ENCODE measurements at places on chromosomes 5 and 9.

DNA sequence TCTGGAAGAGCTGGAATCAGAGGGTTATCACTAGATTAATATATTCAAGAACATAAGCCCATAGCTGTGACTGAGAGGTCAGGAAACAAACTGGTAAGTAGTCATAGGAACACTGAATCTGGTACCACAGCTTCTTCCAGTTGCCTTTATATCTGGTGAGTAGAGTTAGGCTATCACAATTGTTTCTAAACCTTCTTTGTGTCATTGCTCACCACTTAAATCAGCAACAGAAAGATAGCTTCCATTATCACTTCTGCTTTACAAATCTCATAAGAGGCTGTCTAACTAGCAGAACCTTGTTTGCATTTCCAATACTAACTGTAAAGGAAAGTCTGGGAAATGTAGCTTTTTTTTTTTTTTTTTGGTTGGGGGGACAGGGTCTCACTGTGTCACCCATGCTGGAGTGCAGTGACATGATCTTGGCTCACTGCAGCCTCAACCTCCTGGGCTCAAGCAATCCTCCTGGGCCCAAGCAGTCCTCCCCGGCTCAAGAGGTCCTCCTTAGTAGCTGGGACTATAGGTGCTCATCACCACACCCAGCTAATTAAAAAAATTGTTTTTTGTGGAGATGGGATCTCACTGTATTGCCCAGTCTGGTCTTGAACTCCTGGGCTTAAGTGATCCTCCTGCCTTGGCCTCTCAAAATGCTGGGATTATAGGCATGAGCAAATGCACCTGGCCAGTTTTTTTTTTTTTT lies 22.0 kb downstream of the CDC42SE2 start:
- DNase-seq = no peak

- DNase-seq = no peak
Observed at GRCh38 chr9:91963711-91964240, 13.7 kb upstream of the ROR2 start.

DNA sequence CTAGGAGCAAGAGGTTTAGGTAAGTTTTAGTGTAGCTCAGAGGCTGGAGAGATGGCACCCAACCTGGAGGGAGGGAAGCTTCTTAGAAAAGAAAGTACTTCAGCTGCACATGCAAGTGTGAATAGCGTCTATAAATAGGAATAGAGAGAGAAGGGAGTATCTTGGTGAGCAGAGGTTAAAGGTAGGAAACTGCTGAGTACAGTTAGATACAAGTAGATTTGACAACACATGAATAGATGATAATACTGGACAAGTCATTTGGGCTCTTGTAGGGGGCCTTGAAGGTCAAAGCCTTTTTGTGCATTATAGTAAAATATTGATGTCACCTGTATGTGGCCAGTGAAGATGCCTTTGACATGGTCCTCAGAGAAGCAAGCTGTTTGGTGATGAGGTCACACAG lies 34.2 kb downstream of the ANP32B start:
- no peak for DNase-seq

- no peak for DNase-seq
Observed at GRCh38 chr5:9467199-9468059, 78.4 kb downstream of the SEMA5A start.

- no peak for DNase-seq
Observed at GRCh38 chr9:88303721-88304451, 84.4 kb upstream of the SPIN1 start.

DNA sequence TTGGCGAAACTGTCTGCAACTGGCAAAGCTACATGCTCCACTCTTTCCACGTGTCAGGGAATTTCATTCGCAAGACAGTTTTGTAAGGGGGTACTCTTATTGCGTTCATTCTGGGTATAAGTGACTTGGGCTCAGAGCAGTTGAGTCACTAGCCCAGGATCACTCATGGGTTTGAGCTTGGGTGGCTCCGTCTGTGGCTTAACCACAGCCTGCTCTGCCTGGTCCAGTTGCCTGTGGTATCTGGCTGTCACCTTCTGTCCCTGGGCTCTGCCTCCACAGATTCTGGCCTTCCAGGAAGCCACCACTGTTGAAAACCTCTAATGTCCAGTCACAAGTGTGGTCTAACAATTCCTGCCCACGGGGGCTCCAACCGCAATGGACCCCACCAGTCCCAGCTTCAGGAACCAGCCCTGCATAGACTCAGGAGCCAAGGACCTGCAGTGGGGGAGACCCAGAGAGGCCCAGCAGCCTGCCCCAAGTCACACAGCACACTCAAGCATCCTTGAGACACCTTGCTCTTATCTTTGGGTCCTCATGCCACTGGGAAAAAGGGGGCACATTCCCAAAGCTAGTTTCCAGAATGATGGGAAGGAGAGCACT lies 10.4 kb downstream of the KIF12 start:
- DNase-seq = peak; percentile 2

DNA sequence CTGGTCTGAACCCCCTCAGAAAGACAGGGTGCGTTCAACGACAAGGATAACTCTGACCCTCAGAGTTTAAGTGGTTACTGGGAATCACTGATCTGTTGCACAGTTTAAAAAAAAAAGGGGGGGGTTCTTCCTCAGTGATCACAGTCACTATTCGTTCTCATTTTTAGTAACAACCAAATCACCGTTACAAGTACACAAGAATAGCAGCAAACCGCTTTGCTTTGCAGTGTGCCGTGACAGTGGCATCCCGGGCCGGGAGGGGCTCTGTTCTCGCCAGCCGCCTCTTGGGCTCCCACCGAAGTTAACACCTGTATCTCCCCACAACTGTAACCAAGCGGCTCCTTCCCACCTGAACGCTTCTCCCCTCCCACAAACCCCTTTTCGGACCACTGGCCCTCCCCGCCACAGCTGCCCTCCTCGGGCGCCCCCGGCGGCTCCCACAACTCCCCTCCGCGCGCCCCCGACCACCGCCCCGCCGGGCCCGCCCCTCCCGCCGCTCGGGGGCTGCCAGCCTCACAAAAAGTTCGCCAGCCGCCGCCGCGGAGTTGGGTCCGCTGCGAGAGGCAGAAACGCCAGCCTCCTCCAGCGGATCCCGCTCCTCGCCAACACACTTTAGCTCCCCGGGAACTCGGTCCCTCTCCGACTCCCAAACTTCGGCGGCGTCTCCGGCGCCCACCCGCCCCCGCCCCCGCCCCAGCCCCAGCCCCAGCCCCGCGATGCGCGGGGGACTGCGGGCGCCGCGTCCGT lies 1.2 kb downstream of the SSBP2 start:
- peak; percentile 70 for DNase-seq

- DNase-seq = no peak
Observed at GRCh38 chr5:168291342-168291963, at the start of gene WWC1. WWC1 (plus strand) TSS chr5:168291645; CDS start chr5:168292153, 508 bp downstream.

- DNase-seq = no peak
Observed at GRCh38 chr5:107284822-107285525, 385.8 kb downstream of the EFNA5 start.

GRCh38 chr5:141960018-141960417 lies 2.0 kb upstream of the PCDH12 start:
- DNase-seq = no peak

GRCh38 chr5:142183561-142183960 lies 75.0 kb downstream of the NDFIP1 start:
- peak; percentile 28 for DNase-seq

DNA sequence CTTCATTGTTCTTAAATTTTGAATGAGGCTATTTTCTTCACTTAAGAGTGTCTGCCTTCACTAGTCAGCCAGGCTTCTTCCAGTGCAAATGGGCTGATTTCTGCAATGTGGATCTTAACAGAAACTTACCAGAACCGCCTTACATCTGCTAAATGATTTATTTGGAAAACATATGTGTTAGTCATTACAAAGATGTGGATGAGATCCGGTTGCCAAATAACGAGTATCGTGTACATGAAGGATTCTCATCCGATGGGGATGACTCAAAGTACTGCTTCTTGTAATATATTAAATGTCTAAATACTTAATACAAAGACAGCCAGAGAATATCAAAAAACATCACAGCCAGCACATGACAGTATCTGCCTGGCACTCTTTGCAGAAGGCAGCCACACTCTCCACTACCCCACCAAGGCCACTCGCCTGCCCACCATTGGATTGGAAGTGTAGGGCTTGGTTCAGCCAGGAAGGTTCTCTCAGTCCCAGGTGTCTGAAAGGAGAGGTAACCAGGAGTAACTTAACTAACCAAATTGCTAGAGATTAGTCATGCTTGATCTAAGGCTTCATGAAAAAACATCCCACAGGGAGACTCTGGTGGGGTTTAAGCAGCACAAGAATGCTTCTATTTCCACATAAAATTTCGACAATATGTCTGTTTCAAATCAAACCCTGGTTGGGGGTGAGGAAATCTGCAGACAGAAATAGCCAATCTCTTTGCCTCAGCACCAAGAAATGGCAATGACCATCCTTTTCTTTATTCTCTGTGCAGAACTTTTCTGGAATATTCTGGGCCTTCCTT lies 174.8 kb downstream of the GADD45G start:
- DNase-seq = no peak

DNA sequence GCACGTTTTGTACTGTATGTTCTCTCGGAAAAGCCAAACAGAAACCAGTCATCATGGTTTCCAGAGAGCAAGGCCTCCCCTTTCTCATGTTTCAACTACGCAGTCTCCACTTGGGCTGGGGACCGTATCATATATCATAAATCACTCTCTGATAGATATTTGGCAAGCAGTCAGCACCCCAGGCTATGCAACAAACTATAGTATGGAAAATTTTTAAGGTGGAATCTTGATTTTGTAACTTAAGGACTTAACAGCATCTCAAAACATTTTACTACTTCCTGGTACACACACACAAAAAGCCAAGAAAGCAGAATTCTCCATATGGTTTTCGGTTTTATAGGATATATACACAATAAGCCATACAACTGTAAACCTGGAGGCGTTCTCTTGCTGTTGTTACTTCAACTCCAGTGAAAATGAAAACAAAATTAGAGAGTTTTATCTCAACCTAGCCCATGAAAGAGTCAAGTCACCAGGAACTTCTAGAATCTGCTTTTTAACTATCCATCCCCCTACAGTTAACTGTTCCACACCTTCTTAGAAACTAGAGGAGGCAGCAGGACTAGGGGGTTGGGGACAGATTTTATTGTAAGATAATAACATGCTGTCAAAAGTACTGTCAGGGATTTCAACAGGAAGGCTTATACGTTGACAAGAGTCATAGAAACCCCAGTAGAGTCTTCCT lies 283.4 kb downstream of the NFIB start:
- DNase-seq = no peak

- no peak for DNase-seq
Observed at GRCh38 chr5:45800331-45800730, 104.2 kb upstream of the HCN1 start.

GRCh38 chr5:172979778-172980177 lies 3.8 kb upstream of the ATP6V0E1 start:
- DNase-seq = no peak

GRCh38 chr9:4820168-4820567 lies 27.4 kb downstream of the RCL1 start:
- DNase-seq = no peak

DNA sequence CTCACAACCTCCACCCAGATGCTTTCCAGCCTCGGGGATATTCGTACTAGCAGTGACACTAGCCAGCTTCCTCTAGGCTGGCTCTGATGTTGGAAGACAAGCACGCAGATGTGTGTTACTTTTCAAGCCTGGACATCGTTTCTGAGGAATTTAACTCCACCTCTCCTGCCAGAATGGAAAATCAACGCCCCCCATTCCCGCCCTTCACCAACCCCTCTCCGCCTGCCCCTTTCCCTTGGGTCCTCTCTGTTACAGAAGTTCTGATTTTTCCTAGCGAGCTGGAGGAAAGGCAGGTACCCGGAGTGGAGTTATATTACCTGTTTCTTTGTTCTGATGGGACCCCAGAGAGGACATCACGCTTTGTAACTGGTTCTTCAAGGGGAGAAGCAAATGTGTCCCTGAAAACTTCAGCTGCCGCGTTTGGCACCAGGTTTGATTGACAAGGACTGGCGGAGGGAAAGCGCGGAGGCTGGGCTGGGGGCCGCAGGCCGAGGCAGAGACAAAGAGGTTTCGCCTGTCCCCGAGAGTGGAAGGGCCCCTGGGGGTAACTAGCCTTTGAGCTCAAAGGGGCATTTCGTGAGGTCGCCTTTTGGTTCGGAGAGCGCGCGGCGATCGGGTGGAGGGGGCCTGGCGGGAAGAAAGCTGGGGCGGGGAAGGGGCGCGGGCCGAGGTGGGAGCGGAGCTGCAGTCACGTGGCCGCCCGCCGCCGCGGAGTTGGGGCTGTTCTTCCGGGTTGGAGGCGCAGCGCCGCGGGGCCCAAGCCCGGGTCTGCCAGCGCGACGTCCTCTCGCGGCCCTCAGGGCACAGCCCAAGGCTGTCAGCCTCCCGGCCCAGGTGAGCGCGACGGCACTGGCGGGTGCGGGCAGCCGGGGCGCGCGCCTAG lies at the start of gene NNT:
TSS of gene NNT (plus strand) at position 720 of the 883 bp plus-strand sequence. CDS start 6,016 bp downstream, outside the sequence.
- DNase-seq = peak; percentile 86

GRCh38 chr9:35920051-35920620 lies 10.8 kb downstream of the SPAAR start:
- DNase-seq = no peak

DNA sequence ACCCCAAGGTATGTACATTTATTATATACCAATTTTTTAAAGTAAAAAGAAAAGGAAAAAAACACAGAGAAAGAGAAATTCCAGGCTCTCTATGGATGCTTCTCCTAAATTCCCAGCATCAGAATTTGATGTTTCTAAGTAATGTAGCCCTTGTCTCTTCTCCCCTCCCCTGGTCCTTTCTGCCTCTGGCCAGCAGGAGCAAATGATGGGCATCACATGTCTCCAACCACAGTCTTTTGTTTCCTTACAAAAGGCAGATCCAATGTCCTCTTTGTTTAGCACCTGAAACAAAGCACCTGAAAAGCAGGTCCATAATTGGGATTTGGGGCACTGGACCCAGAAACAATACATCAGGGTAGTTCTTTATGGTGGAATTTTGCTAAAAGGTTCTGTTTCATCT lies 50.4 kb upstream of the APC start:
- DNase-seq = no peak

GRCh38 chr9:33480976-33481375 lies 7.3 kb upstream of the NOL6 start:
- DNase-seq = no peak
